Stimulated activated CD8-positive, alpha-beta memory T cell treated with anti-CD3 and anti-CD28 coated beads, Interleukin-4, amount 100 ng/mL, for 24 hours (primary cell): ENCODE measurements at places on chromosomes 7 and 10.

DNA sequence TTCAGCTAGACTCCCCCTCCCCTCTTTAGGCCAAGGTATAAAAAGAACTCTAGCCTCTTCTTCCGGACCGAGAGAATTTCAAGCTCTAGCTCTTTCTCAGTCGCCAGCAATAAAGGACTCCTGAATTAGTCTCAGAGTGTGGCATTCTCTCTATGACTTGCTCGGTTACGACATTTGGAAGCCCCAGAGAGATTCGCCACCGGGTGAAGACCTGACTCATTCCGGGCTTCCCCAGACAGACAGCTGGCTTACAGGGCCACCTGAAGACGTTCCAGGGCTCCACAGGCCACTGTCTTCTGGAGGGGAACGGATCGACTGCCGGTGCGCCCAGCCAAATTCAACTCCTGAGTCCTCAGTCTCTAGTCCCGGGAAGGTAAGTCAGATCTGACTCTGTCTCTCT, at the start of gene AKR1B15:
Gene AKR1B15, plus strand, starts transcription at position 234 of the 400 bp plus-strand sequence. CDS start 15,510 bp downstream, outside the sequence.
- no peak for DNase-seq

DNA sequence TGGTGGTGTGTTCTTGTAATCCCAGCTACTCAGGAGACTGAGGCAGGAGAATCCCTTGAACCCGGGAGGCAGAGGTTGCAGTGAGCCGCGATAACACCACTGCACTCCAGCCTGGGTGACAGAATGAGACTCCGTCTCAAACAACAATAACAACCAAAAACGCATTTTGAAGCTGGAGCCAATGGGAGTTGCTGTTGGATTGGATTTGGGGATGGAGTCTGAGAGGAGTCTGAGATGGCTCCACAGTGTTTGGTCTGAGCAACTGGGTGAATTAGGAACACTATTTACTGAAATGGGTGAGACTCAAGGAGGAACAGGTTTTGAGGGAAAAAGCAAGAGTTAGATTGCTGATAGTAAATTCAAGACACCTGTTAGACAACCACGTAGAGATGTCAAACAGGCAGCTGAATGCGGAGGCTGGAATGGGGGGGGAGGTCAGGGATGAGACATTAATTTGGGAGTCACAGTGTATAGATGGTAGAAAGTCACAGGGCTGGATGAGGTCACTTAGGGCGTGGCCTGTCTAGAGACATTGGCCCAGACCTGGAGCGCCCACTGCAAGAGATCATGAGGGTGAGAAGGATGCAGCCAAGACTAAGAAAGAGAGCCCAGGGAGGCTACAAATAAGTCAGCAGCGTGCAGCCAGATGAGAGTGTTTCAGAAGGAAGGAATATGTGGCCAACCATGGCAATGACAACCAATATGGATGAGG, 56.4 kb downstream of the CYCS start:
- no peak for DNase-seq

GRCh38 chr7:129951226-129952085, 1.3 kb downstream of the UBE2H start:
- no peak for DNase-seq

DNA sequence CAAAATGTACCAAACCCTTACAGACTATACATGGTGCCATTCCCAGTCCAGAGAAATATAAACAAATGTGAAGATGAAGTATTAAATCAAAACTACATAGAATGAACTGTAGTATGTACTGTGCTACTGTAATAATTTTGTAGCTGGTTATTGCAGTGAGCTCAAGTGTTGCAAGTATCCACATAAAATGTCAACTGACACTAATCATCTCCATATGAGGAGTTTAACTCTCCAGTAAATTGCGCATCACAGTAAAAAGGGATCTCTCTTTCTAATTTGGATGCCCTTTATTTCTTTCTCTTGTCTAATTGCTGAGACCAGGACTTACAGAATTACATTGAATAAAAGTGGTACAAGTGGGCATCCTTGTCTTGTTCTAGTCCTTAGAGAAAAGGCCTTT, 165.5 kb downstream of the CPED1 start:
- no peak for DNase-seq

DNA sequence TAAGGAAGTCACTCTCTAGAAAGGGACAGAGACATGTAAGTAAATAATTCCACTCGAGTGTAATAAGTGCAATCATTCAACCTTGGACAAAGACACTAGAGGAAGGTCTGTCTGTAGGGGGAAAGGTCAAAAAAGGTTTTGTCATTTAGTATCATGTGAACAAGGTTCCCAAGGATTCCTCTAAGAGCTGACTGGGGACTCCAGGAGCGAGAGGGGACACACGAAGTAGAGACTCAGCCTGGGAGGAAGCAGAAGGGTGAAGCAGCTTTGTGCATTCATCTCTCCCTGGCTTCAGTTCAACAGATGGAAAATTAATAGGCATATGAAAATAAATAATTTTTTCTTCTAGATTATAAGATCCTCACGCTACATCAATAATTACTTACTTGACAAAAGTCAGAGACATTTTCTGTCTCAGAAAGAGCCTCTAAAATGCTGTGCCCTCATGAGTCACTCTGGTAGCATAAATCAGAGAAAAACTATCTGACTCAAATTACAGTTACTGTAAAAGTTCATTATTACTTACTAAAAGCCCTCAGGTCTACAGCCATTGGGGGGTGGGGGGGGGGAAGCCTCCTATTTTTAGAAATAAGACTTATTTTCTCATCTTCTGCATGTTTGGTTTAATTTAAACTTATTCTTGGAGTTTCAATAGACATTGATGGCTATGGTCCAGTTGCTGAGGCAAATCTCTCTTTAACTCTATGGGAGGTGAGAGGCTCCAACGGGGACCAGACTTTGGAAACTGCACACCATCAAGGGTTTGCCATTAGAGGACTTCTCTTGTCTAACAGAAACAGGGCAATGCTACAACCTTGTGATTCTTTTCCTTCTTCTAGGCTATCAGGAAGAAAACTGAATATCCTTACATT, 275.1 kb upstream of the KLF14 start:
- no peak for DNase-seq

DNA sequence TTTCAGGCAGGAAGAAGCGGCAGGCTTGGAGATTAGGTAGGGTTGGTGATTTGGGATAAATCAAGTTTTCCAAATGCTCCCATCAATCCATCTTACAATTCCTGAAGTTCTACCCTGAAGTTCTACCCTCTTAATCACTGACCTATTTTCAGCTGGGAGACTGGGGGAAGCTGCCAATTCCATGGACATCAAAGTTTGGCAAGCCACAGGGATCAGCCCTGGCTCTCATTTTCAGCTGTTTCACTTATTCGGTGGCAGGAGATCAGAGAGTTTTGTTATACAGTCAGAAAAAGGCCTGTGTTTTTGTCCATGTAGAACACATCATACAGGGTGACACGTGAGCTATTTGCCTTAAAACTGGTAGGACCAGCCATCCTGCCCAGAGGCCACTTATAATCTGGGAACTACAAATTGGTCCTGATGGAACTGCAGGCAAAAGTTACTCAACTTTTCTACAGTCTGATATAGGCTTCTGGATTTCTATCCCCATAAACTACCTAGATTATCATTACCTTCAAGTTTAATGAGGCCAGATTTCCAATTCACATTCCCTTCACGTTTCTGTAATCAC, 112.9 kb upstream of the ZNF746 start:
- no peak for DNase-seq

- DNase-seq: no peak
These were observed 162.9 kb downstream of the SEMA3D start for GRCh38 chr7:85023916-85024315.

GRCh38 chr7:44239361-44239760, 38.6 kb downstream of the YKT6 start:
- DNase-seq: no peak
